ENCODE measurements at places on chromosomes 5 and 9. TPM values are rescaled to one million over a fixed set of nuclear protein-coding genes. Genes with fewer than 3 reads are reported as not detected.

Gene SARDH
- total RNA-seq: 208 TPM

Gene ST8SIA4
- 1.7 TPM for total RNA-seq

Gene PCDHGA2
- 1.1 TPM for total RNA-seq

DNA sequence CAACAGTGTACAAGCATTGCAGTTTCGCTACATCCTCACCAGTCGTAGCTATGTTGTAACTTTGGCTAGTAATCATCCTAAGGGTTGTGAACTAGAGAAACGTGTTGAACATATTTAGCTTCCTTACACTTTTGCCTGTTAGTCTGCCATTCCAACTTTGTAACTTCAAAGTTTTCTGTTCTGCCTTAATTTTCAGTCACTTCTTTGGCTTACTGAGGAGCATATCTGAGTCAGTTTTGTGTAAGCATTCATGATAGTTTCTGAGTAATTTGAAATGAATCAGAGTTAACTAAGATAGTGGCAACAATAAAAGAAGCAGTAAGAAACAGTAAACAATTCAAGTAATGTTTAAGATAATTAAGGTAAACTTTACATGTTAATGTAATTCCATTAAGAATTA is 58.9 kb upstream of the MCCC2 start:
- DNase-seq: no peak

- no peak for DNase-seq
Observed at GRCh38 chr5:93006915-93007314, 574.1 kb downstream of the NR2F1-AS1 start.

DNA sequence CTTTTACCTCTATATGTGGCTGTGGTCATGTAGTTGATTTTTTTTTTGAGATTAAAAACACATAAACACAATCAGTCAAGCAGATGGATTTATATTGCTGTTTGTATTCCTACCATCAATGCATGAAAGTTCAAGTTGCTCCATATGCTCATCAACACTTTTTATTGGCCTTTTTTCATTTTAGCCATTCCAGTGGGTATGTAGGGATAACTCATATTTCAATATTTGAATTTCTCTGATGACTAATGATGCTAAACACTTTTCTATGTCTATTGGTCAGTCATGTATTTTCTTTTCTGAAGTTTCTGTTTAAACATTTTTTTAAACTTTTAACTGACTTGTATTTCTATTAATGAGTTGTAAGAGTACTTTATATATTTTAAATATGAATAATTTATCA is 445.4 kb upstream of the RGMB start:
- no peak for DNase-seq

DNA sequence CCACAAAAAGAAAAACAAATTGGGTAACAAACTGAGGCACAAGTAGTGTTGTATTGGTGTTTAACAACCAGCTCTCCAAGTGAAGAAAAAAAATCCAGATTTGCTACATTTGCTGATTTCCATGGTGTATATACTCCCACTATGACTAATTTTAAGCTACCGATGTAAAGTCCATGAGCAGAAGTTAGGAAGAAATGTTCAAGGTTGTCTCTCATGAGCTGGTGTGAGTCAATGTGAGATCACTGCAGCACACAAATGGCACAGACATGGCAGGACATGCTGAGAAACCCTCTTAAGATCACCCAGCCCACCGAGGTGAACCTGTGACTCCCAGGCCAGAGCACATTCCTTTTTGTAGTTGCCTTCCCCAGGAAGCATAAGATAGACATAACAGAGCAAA is 36.2 kb downstream of the SLC44A1 start:
- no peak for DNase-seq

DNA sequence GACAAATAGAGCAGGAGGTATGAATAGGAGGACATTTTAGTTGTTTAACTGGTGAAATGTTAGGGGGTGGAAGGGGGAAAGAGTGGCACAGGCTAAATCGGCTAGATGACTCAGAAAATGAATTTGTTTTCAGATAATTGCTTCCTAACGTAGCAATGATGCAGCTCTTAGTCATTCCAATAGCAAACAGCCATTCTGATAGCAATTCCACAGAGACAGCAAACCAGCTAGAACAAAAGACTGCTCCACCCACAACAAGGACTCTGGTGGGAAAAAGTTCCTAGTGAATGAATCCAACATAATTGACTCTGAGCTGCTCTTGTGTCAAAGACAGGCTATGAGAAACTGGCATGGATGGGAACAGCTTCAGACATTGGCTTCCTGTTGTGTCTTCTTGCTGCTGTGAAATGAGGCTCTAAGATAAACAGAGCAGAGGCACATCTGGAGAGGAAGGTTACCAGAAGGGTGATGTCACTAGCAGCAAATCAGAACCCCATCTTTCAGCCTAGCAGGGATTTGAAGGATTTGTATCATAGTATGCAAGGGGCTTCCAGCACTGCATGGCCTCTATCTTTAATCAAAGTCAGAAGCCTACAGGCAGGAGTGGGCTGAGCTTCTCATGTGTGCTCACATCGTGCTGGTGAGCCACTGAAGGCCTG is 28.1 kb upstream of the F2RL1 start:
- no peak for DNase-seq

DNA sequence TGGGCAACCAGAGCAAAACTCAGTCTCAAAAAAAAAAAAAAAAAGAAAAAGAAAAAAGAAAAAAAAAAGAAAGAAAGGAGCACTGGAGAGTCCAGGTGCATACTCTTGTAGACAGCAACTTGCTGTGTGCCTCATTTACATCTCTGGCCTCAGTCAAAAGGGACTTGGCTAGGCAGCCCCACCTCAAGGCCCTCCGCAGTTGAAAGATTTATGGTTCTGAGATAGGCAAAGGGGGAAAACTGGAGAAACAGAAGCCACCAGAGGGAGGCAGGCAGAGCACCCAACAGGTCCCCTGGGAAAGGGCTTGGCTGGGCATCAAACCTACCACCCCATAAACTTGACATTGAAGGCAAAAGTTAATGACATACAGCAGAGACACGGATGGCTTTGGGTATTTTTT is 6.1 kb downstream of the ORM2 start:
- DNase-seq: no peak

- no peak for DNase-seq
Observed at GRCh38 chr5:136598802-136599404, 233.6 kb upstream of the TRPC7 start.

GRCh38 chr9:33748633-33749304 is 46.6 kb upstream of the PRSS3 start:
- DNase-seq: no peak

DNA sequence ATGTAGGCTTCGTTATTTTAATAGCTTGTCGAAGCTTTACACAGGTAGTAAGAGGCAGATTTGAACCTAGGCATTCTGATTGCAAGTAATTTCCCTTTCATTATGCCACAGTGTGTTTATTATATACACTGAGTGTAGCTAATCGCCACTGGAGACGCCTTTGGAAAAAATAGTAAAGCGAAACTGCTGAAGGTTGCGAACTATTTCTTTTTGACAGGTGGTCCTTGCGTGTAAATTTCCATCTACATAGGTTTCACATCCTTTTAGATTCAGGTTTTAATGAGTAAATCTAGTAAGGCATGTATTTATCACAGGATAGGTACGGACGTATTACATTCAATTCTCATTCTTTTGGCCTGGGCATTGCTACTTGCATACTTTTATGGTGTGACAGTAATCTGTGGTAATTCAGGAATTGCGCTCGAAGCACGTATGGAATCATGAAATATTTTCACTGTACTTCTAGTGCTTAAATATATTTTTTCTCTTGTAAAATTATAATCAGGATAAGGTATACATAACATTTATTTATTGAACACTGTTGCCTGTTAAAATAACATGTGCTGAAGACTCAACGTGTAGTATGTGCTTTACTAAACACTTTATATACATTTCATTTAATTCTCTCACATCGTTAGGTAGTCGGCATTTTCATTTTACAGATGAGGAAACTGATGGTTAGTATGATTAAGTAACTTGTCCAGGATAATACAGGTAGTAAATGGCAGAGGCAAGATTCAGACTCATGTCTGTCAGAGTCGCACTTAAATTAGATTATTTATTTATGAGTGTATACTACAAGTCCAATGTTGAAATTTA is 1.8 kb downstream of the MARCHF6 start:
- no peak for DNase-seq

DNA sequence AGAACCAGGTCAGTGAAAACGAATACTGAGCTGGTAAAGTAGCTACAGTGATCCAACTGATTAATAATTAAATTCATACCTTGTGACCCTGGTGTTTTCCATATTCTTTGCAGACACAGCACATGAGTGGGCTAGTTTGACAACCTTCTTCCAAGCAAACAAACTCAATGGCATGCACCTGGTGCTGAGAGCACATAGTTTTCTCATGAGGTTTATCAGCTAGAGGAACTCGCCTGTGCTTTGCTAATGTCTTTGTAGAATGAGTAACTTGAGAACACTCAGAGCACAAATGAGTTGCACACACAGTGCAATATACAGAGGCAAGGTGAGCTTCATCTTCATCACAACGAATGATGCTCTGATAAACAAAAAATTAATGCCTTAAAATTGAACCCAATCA is 12.6 kb downstream of the TRIM23 start:
- no peak for DNase-seq

GRCh38 chr5:170427672-170428236 is 38.6 kb upstream of the KCNMB1 start:
- no peak for DNase-seq

GRCh38 chr5:74244406-74244805 is 396.1 kb downstream of the ENC1 start:
- DNase-seq: no peak

- peak; percentile 52 for DNase-seq
Observed at GRCh38 chr5:139847790-139848507, 52.3 kb downstream of the PSD2 start.

DNA sequence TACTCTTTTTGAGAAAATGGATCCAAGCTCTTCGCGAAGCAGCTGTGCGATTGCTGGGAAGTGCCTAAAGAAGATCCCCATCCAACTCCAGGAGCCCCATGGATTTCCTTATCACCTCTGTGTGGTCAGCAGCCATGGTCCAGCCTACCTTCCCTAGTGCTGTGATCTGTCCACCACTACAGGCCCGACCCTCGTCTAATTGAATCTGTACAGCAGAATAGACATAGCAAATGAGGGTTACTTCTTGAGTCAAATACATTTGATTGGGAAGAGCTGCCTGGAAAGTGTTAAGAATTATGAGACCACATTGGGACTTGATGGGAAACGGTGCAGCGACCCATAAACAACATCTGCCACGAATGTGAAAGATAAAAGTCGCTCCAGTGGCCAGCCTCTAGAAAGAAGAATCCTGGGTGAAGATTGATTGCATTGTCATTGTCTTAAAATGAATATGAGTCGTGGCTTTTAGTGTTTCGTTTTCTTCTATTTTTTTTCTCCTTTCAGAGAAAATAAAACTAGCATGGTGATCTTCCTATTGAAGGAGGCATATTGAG is 118.4 kb downstream of the PAM start:
- no peak for DNase-seq

DNA sequence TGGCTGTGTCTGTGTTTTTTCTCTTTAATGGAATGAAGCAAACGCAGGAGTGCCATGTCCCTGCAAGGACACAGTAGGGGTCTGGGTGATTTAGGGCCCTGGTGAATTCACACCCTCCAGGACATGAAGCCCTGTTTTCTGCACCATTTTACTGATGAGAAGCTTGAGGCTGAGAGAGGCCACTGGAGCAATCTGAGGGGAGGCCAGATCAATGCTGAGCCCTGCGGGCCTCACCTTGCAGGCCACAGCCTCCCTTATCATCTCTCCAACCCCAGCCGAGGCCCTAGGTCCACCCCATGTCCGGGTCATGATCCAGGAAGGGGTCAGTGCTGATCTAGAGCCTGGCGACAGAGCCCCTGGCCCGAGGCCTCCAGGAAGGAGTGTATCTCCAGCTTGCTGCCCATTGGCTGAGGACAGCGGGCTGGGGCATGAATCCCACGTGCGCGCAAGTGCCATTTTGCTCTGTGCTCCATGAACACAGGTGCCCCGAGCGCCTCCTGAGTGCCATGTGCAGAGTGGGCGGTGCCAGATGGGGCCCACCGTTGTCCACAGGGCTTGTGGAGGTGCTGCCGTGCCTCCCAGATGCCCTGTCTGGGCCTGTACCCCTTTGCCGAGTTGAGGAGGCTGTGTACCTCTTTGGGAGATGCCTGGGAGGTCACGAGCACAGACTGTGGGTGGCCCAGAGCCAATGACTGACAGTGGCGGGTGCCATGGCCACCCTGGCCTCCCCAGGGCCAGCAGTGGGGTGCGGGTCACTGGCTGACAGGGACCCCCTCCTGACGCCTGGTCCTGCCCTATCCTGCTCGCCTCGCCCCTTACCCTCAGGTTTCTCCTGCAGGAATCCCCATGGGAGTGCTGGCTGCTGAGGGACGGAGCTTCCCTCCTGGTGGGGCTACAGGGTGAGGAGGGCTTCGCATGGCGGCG is 32.3 kb upstream of the LPCAT1 start:
- no peak for DNase-seq

DNA sequence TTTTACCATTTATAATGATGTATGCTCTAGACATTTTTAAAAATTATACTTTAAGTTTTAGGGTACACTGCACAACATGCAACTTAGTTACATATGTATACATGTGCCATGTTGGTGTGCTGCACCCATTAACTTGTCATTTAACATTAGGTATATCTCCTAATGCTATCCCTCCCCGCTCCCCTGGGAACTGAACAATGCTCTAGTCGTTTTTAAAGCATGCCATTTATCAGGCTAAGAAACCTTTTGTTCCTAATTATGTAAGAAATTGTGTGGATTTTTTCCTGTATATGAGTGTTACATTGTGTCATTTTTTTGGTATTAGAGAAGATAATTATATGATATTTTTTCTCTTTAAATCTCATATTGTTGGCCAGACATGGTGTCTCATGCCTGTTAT is 72.8 kb upstream of the SGCD start:
- DNase-seq: no peak

DNA sequence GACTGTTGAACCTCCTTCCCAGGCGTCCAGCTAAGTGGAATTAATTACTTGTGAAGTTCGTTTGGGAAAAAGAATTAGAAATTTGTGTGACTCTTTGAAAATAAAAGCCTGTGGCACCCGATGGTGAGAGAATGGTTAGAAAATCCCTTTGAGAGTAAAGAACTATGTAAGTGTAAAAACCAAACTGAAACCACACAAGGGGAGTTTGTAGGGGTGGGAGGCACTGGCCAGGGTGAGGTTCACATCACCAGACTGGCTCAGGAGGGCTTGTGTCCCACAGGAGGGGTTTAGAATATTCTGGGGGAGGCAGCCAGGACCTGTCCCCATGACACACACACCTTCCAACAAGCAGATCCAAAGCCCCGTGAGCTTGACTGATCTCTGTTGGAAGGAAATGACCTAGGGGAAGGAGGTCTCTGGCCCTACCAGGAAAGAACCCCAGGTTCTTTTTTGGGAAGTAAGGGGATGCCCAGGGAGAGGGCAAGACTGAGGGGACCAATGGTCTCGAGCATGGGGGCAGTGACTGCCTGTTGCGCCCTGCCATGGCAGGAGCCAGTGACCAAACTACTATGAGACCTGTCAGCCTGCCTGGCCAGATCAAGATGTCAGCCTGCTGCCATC is 4.3 kb downstream of the SPATA24 start:
- DNase-seq: no peak

DNA sequence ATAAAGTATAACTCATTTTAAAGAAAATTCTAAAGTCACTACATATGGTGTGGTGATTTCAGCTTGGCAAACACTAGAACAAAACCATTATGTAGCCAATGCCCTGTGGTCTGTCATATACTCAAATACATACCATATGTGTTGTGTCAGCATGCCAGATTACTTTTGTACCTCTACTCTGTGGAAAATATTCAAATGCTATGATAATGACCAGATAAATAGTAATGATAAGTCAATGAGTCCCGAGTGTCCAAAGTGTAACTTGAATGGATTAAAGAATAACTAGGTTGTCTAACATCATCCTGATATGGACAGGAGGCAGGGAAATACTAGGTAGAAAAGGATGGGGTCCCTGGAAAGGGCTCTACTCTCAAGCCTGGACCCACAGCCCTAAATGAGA is 58.0 kb upstream of the IL6ST start:
- DNase-seq: no peak

- no peak for DNase-seq
Observed at GRCh38 chr9:87206064-87206661, 258.9 kb upstream of the GAS1 start.
